ENCODE measurements at places on chromosomes 5 and 9. TPM values are rescaled to one million over a fixed set of nuclear protein-coding genes. Genes with fewer than 3 reads are reported as not detected.

MEF2C gene
- 1.6 TPM for polyA plus RNA-seq

SLC36A3 gene
- not detected for polyA plus RNA-seq

RPL7A gene
- 1,644 TPM for polyA plus RNA-seq

SH3PXD2B gene
- polyA plus RNA-seq: 48.0 TPM

All from GM23338 (cell line).